ENCODE measurements at places on chromosomes 6 and 20.

DNA sequence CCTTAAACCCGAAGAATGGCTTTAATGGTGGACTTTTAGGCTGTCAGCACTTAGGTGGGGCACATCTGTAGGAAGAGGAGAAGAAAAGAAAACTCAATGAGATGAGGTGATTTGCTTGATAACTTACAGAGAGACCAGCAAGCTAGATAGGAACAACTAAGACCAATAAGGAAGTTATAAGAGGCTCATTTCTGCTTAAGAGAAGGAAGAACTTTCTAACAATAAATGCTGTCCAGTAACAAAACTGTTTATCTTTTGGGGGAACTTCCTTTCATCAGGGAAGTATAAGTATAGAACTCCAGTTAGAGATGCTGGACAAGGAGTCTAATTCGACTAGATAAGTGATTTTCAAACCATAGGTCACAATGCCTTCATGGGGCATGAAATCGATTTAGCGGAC, 107.2 kb upstream of the SIRPA start:
- DNase-seq = no peak

DNA sequence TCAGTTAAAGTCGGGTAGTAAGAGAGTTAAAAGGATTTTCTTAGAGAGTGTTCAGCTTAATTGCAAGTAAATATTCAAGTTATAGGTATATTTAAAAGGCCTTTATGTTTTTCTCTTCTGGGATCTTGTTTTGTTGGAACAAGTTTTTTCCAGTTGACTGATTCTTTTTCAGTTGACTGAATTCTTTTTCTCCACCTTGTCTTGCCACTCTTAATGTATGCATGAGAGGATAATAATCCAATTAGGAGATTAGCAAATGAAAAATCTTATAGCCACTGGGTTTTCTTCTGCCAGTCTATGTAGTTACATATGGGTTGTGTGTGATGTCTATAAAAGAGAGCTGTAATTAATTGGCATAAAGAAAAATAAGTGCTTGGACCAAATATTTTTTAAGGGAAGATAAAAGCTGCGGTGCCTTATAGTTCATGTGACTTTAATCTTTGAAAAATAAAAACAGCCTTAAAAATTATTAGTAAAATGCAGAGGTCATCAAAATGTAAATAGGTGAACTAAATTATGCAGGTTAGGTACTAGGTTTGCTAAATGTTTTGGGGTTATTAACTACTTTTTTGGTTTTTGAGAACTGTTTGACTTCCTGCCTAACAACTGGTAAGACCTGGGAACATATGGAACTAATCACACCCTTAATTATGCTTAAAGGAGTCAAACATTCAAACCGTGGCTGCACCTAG, 367.2 kb downstream of the HTR1B start:
- DNase-seq = no peak

DNA sequence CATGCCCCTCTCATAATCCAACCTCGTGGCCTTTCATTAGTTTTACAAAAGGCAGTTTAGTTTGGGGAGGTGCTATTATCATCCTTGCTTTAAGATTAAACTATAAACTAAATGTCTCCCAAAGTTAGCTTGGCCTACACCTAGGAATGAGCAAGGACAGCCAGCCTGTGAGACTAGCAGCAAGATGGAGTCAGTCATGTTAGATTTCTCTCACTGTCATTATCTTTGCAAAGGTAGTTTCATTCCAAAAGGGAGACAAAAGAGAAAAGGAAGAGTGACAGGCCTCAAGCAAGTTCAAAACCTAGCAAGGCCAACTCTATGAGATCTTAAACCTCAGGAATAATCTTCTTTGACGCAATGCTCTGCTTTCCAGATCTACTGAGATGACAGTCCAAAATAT, 232.2 kb downstream of the UBE3D start:
- no peak for DNase-seq

GRCh38 chr6:109257494-109257893, 124.8 kb downstream of the CD164 start:
- no peak for DNase-seq

DNA sequence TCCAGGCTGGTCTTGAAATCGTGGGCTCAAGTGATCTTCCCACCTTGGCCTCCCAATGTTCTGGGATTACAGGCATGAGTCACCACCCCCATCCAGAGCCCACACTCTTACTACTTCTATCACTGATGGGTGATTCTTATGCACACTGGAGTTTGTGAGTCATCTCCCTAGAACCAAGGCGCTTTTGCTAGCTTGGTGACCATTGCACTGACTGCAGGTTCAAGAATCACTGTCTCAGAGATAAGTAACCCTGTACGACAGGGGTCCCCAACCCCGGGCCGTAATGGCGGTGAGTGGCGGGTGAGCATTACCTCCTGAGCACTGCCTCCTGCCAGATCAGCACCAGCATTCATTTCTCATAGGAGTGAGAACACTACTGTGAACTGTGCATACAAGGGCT, 118.8 kb downstream of the MAP3K7 start:
- no peak for DNase-seq

DNA sequence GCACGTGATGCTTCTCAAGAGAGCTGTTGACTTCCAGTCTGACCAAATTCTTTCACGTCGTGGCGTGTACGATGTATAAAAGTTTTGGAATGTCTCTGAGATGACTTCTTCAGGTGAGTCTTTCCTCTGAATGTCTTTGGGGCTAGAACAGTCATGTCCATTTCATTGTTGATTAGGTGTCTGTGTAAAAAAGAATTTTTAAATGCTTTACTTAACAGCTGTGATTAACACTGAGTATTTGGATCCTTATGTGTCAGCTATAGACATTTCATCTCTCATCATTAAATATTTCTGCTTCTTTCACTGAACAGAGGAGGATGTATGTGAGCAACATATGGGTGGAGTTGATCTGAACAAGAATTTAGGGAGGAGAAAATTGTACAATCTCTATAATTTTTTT, 29.3 kb upstream of the KIF13A start:
- no peak for DNase-seq

- DNase-seq = no peak
These were observed 87.9 kb downstream of the PDE10A start for GRCh38 chr6:165575158-165575549.

DNA sequence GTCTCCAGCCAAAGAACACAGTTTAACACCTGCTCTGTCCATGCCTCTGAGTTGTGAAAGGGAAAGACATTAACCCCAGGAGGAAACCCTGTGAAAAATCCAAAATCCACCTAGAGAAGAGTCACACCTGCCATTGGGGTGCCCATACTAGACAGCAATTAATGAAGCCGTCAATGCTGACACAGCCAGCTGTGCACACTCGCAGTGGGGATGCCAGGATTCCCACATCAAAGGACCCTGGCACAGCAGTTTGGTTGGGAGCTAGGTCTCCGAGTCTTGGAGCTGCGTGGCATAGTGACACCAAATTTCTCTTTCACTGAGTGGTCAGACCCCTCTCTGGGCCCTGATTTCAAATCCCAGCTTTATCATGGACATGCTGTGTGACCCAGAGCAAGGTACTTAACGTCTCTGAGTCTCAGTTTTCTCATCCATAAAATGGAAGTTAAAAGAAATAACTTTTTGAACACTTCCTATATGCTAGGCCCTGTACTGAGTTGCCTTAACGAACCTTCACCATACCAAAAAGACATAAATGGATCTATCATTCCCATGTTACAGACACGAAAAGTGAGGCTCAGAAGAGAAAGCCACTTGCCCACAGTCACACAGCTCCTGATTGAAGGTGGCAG, 30.8 kb downstream of the BPIFB1 start:
- no peak for DNase-seq

- no peak for DNase-seq
These were observed 126.8 kb downstream of the MAP3K7 start for GRCh38 chr6:90460051-90460450.

DNA sequence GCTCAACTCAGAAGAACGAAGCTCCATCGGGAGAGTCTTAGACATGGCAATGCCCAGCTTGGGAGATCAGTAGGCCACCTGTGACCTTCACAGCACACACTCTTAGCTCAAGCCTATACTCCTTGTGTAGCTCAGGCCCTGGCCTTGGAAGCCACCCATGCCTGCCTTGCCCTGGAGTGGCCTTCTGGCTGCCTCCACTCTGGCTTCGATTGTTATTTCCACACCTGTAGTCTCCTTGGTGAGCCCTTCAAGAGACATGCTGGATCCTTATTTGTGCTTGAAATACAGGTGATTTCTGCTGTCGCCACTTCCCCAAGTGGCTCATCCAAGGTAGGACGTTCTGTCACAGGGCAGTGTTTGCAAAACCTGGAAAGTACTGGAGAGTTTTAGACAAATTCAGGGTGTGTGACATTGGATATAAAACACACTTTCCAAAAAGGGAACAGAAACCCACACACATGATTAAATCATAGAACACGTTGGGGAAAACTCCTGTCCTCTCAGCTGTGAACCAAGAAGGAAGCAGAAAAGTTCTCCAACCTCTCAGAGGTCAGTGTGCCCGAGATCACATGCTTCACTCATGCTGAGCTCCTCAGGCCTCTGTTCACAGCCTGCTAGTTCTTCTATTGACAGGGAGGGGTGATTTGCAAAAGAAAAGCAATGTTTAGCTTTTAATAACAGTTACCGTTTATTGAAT, 391.8 kb downstream of the CDC5L start:
- DNase-seq = no peak
